ENCODE measurements at places on chromosomes 3 and 15.
A peak's percentile ranks its signal among the peaks of the same experiment; 100 is the strongest.

GRCh38 chr3:76324101-76324500, 538.8 kb upstream of the ZNF717 start:
- no peak for DNase-seq

GRCh38 chr3:66224220-66224619, 3.4 kb downstream of the SLC25A26 start:
- DNase-seq, result peak; percentile 23

DNA sequence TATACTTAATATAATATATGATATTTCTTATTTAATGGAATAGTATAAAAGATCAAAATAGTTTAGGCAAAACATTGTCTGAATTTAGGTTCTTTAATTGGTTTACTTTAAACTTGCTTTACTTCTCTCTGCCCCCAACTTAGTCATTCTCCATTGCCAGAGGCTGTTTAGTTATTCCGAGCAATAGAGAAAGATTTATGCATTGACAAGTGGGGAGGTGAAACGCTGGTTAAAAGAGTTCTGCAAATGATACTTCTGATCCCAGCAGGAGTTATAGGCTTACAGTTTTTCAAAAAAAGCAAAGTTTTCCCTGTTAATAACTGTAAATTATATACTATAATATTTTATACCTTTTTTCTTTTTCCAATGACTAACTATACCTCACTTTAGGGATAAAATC, 145.4 kb downstream of the EPHA3 start:
- DNase-seq, result no peak

DNA sequence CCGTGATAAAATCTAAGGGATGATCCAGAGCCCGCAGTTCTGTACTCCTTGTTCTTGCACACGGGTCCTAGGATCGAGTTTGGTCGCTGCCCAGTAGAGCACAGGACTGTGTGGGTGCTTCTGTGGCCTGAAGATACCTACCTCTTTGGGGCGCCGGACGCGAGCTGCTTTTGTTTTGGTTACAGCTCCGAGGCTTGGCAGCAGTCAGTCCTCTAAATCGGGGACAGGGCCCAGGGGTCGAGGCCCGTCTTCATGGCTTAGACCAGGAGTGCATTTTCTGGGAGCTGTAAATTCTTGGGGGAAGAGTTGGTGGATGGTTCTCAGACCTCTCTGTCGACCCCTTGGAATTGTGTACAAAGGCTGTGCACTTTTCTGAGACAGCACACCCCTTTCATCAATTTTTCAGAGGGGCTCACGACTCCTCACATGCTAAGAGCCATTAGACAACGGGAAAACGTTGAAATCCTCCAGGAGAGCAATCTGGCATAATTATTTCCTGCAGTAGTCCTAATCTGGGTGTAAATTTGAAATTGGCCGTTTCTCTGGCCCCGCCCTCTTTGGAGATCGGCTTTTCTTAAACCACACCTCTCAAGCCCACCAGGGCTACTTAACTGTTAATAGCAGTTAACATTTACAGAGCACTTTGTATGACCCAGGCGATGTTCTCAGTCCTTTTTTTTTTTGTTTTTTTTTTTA, 928 bp downstream of the CEP97 start:
- peak; percentile 37 for DNase-seq

GRCh38 chr3:138849222-138849940, 14.7 kb upstream of the PIK3CB start:
- no peak for DNase-seq

GRCh38 chr3:156602424-156602823, 47.5 kb upstream of the SSR3 start:
- no peak for DNase-seq

DNA sequence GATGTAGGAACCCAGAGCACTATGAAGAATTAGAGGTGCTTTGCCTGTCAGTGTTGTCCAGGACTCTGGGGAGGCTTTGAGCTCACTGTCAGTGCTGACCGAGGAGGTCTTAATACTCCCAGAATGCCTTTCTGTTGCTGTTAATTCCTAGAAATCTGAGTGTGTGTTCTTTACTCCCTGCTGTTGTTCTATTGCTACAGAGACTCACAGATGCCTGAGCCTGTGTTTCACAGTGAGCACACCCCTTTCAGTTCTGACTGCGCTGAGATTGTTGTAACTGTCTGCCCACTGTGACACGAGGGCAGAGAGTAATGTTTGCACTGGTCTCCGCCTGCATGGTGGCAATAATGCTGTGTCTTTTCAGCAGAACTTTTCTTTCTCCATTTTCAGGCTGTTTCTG, 162.9 kb downstream of the RYR3 start:
- no peak for DNase-seq

All from activated CD4-positive, alpha-beta T cell treated with anti-CD3 and anti-CD28 coated beads, Interleukin-2, amount 50 U/mL, for 48 hours (primary cell).